ENCODE measurements at places on chromosomes 5 and 9.

GRCh38 chr5:59656351-59657254 lies 236.9 kb downstream of the PDE4D start:
- DNase-seq = no peak

- no peak for DNase-seq
These were observed 15.0 kb upstream of the ECM2 start for GRCh38 chr9:92550765-92551164.

DNA sequence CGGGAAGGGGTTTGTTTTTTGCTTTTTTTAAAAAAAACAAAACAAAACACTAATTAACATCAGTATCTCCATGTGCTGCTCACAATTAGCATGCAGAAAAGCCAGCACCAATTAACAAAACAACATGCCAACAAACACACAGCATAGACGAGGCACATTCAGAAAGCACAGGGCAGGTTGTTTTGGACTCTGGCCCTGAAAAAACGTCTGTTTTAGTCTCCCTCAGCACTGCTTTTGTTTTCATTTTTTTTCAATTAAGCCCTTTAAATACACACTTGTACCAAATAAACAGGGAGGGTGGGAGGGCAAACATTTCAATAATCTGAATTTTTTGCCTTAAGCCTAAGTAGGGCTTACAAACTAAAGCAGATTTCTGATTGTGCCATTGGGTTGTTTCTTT lies 309.6 kb downstream of the DTWD2 start:
- DNase-seq = no peak

- DNase-seq = peak; percentile 53
These were observed 68.4 kb downstream of the ANKRD33B start for GRCh38 chr5:10632110-10632761.

- no peak for DNase-seq
These were observed 146.8 kb downstream of the RNF180 start for GRCh38 chr5:64312491-64312890.

DNA sequence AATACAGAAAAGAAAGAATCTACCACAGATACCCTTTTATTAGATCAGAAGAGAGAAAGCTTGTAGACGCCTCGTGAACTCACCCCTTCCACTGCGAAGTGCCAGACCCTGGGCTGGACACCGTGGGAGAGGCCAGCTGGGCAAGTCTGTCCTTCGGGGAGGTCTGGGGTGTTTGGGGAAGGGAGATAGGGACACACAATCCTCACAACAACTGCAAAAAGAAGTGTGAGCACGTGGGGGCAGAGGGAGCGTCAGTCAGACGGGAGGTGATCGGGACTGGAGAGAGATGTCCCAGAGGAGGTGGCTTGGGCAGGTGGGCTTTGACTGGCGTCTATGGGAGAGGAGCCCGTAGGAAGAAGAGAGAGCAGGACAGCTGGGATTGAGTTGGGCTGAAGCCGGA lies 27.3 kb upstream of the GRHPR start:
- DNase-seq = no peak
